Calu3 (cell line): ENCODE measurements at places on chromosomes 12 and 14.

DNA sequence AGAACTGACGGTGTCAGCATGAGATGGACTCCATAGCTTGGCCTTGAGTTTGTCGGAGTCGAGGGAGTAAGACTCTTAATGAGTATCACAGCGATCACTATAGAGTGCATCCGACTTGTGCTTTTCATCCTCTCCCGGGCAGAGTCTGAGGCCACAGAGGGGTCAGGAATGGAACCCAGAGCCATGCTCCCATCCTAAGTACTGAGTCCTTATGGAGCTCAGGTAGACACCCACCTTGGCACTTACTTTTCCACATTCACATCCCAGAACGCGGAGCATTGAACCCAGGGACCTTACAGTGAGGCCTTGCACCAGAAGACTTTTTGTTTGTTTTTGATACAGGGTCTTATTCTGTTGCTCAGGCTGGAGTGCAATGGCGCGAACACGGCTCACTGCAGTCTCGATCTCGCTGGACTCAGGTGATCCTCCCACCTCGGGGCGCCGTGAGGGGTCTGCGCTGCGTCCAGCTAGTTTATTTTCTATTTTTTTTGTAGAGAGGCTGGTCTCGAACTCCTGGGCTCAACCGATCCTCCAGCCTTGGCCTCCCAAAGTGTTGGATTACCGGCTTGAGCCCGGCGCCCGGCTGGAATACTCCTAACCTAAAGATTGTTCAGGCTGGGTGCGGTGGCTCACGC is 719 bp upstream of the SRSF9 start:
- H3K27ac ChIP-seq, result peak overlapping the region; percentile 62
- no peaks in the 10 kb centered on the region for H3K27me3 ChIP-seq
- DNase-seq, result no peak

DNA sequence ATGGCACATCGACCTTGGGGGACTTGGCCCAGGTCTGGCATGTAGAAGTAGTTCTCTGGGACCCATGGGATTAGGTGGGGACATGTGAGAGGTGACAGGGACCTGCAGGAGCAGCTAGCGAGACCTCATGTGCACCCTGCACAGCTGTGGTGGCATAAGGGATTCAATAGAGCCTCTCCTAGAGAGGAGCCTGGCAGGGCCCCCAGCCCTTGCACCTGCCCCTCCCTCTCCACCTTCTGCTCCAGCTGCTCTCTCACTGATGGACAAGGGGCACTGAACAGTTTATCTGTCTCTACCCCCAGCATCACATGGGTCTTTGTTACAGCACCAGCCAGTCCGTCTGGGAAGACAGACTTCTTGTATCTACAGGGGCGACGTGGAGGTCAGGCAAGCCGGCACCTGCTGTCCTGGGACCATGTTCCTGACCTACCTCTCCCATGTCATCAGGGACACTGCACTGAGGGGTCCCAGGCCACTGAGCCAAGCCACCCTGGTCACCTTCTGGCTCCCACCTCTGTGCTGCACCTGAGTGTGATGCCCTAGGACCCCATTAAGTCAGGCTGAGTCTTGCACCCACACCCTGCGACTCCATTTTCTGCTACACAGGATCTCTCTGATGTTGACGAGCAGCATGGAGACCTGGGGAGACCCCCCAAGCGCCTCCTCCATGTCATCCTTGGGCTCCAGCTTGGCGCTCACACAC is 32.6 kb downstream of the DDX11 start:
- no peaks in the 10 kb centered on the region for H3K27me3 ChIP-seq
- H3K27ac ChIP-seq, result no peak overlapping the region
- no peak overlapping the region for H3K4me3 ChIP-seq

GRCh38 chr12:81365284-81365683 is 287.4 kb downstream of the ACSS3 start:
- H3K4me1 ChIP-seq, result no peaks in the 10 kb centered on the region
- no peaks in the 10 kb centered on the region for H3K36me3 ChIP-seq
- DNase-seq, result no peak
- H3K27me3 ChIP-seq, result no peaks in the 10 kb centered on the region
- no peak overlapping the region for H3K27ac ChIP-seq

GRCh38 chr12:105092336-105092735 is 8.1 kb upstream of the ALDH1L2 start:
- H3K4me3 ChIP-seq, result peak overlapping the region; percentile 64
- no peaks in the 10 kb centered on the region for H3K27me3 ChIP-seq
- no peaks in the 10 kb centered on the region for H3K4me1 ChIP-seq

DNA sequence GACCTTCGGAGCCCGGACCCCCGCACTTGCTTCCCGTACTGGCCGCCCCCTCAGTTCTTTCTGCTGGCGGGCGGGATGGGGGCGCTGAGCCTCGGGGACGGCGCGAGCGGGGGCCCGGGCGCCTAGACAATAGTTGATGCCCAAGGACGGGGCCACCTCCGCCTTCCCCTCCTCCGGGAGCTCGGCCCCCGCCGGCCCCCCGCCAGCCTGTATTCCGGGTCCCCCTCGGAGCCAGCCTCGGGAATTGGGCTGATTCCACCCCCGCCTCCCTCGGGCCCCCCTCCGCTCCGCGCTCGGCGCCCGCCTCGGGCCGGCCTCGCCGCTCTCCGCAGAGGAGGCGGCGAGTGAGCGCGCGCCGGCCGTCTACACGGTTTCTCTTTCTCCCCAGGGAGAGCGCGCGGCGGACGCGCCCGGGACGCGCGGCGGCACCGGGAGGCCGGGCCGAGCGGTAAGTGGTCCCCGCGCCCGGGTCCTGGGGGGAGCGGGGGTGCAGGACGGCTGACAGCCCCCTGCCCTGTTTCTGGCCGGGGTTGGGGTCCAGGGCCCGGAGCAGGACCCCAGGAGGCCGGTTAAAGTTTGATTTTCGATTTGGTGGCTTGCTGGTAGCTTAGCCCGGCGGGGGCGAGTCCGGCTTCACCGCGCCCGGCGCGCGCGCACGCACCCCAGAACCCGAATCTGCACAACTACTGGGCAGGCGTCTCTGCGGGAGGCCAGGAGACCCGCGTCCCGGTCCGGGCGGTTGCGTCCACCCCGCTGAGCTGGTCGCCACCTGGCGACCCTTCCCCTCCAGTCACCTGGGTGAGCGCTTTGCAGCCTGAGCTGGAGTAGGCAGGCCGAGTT is 413.7 kb downstream of the PCNX1 start:
- H3K4me3 ChIP-seq, result peak overlapping the region; percentile 99
- peak; percentile 58 for DNase-seq
- H3K4me1 ChIP-seq, result peaks cover 27% of the 10 kb centered on the region
- H3K36me3 ChIP-seq, result peaks cover 29% of the 10 kb centered on the region
